ENCODE measurements at places on chromosomes 11 and 22.

DNA sequence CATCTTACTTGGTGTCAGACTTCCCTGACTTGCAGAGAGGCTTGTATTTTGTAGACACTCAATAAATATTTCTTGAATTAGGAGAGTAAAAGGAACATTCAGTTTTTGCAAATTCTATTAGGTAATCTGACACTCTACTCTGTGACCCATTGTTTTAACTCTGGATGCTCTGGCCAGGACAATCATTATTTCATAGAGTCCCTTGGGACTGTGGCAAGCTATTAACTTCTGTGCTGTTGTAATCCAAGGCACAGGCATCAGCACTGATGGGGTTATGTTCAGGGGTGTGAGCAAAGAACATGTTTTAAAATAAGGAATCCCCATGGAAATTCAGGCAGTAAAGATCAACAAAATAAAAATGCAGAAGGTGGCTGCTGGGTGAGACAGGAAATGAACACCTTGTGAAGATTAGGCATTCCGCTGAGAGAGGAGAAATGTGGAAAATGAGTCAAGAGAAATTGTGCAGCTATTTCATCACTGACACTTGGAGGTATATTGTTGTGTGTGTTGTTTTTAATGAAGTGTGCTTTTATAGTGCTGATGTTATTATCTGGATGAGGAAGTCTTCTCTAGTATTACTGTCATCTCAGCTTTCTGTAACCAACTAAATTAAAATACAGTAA lies 175.2 kb downstream of the WNT11 start:
- H3K4me3 ChIP-seq: no peak overlapping the region
- no peaks in the 10 kb centered on the region for H3K27me3 ChIP-seq
- H3K4me1 ChIP-seq: peaks cover 2% of the 10 kb centered on the region
- no peak overlapping the region for H3K27ac ChIP-seq

DNA sequence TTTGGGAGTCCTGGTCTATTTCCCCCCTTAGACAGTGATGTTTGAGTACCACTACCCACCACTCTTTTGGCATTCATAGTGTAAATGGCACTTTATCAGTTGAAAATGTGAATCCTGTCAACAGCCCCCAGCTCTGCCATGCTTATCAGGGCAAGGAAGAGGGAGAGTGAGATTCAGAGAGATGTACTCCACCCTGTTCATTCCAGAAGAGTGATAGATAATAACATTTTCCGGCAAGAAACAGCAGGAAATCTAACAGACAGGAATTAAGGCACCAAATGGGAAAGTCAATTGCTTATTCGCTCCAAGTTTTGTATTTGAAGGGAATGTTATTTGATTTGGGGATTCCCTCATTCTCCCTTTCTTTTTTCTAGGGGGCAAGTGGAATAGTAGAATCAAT lies 681.9 kb downstream of the NTM start:
- no peaks in the 10 kb centered on the region for H3K36me3 ChIP-seq
- no peaks in the 10 kb centered on the region for H3K4me1 ChIP-seq
- H3K27ac ChIP-seq: no peak overlapping the region

- H3K4me3 ChIP-seq: no peak overlapping the region
- no peaks in the 10 kb centered on the region for H3K4me1 ChIP-seq
- DNase-seq: no peak
- H3K27me3 ChIP-seq: peaks cover 11% of the 10 kb centered on the region
- H3K27ac ChIP-seq: no peak overlapping the region
Measured at GRCh38 chr11:4194889-4195288, 100.3 kb downstream of the RRM1 start.

DNA sequence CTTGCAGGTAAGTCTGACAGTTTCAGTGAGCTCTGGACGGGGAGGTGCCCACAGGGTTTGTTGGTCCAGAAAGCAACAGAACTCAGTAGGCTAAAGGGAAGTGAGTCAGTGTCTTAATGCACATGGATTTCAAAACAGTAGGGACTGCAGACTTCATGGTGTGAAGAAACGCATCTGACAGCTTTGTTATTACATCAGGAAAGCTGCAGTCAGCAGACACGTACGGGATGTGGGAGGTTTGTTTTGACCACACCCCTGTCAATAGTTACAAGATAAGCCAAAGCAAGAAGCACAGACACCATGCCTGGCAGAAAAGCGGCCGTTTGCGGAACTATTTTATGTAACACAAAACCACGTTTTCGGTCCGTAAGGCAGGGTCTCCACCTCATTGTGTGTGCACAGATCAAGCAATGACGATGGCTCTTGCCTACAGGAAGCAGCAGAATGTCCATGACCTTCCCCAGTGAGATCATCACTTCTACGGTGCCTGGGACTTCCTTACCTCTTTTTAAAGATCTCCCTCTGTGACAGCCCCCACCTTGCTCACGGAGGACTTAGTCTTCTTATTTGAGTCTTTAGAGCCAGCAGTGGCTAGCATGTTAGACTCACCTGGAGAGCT lies 58.2 kb upstream of the FTH1 start:
- peak; percentile 58 for DNase-seq
- H3K4me3 ChIP-seq: peak overlapping the region; percentile 59
- peaks cover 15% of the 10 kb centered on the region for H3K4me1 ChIP-seq
- peaks cover 3% of the 10 kb centered on the region for H3K36me3 ChIP-seq
- H3K27ac ChIP-seq: peak overlapping the region; percentile 83

GRCh38 chr11:57466680-57467079 lies 6.4 kb downstream of the RTN4RL2 start:
- H3K27me3 ChIP-seq: peaks cover under 1% of the 10 kb centered on the region
- H3K27ac ChIP-seq: no peak overlapping the region
- H3K4me3 ChIP-seq: no peak overlapping the region
- no peaks in the 10 kb centered on the region for H3K36me3 ChIP-seq
- H3K4me1 ChIP-seq: no peaks in the 10 kb centered on the region

- no peak overlapping the region for H3K4me3 ChIP-seq
- H3K36me3 ChIP-seq: no peaks in the 10 kb centered on the region
- peak; percentile 65 for DNase-seq
- peaks cover 1% of the 10 kb centered on the region for H3K27me3 ChIP-seq
- H3K27ac ChIP-seq: no peak overlapping the region
Measured at GRCh38 chr22:38412435-38413084, 42.4 kb downstream of the KCNJ4 start.

DNA sequence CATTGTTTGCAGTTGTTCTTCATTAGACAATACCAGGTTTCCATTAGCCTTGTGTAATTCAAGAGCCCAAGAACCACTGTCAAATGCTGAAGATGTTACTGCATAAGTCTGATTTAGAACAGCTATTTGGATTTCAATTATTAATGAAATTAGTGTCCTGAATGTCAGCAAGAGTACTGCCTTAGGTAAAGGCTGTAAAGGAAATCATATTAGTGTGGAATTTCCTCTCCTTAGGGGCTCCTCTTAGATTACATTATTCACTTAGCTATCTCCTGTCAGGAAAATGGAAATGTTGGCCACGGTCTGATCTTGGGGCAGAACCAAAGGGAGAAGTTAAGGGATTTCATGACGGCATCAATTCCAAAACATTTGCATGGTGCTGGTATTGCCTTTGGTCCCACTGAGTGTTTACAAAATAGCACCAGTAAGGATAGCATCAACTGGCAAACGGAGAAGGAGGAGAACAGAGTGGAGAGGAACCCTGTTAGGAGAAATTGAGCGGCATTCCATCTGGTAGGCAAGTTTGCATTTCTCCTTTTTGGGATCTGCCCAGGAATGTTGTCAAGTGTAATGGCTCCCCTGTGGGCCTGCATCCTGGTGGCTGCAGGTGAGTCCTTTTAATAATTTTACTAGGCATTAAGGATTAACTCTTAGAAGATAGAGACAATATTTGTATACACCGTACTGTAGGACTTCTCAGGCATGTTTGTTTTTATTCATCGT lies at the start of gene HTR3B:
Gene HTR3B (plus strand): TSS at position 418 of the 723 bp plus-strand sequence. CDS start 138 bp downstream, at position 556.
- H3K27me3 ChIP-seq: peaks cover 7% of the 10 kb centered on the region
- no peak within 1 kb of the TSS for H3K4me3 ChIP-seq
- no peaks in the 10 kb centered on the region for H3K36me3 ChIP-seq
- DNase-seq: no peak
- no peak within 1 kb of the TSS for H3K27ac ChIP-seq

DNA sequence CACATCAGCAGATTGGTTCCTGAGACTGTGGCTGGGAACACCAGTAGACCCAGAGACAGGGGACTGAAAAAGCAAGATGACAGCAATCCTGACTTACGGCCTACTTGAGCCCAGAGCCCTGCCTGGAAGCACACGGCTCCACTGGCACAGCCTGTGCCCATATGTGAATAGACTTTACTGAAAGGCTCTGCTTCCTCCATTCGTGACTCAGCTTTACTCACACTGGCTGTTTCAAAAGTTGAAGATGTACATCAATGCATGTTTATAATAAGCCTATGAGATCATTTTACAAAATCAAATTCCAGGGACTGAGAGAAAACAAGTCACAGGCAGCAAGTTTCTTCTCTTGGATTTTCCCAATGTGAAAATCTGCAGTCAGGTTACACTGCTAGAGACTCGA lies 134.6 kb upstream of the TEAD1 start:
- H3K4me3 ChIP-seq: no peak overlapping the region
- peaks cover 8% of the 10 kb centered on the region for H3K27me3 ChIP-seq
- DNase-seq: no peak
- no peak overlapping the region for H3K27ac ChIP-seq

- H3K27me3 ChIP-seq: peaks cover 15% of the 10 kb centered on the region
- no peak for DNase-seq
- no peak overlapping the region for H3K27ac ChIP-seq
- no peaks in the 10 kb centered on the region for H3K4me1 ChIP-seq
- H3K36me3 ChIP-seq: no peaks in the 10 kb centered on the region
Measured at GRCh38 chr22:32219026-32219425, 14.2 kb upstream of the RFPL2 start.

DNA sequence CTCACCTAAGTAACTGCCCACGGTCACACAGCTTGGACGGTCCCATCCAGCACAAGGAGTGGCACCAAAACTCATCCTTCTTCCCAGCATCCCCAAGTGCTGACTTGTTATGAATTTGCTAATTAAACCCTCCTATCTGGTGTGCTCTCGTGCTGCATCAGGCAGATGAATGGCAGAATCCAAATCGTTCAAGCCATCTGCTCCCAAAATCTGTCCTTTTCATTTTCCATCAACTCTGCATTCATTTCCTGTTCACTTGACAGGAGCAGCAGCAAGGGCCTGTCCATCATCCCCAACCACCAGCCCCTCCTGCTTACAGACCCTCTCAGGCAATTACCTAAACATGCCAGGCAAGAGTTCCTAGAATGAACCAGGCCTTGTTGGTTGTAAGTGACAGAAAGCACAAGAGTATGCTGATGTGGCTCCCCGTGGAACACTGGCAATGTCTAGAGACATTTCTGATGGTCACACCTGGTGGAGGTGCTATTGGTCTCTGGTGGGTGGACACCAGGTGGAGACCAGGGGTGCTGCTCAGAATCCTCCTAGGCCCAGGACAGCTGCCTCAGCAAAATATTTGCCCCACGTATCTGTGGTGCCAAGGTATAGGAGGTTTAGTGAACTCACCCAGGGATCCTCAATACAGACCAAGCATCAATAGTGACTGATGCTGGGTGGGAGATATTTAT lies 832.5 kb downstream of the TBC1D22A start:
- H3K4me1 ChIP-seq: no peaks in the 10 kb centered on the region
- H3K27ac ChIP-seq: no peak overlapping the region
- DNase-seq: no peak
- H3K27me3 ChIP-seq: peaks cover 6% of the 10 kb centered on the region

- no peak for DNase-seq
- no peaks in the 10 kb centered on the region for H3K27me3 ChIP-seq
- H3K4me1 ChIP-seq: peaks cover 69% of the 10 kb centered on the region
- H3K27ac ChIP-seq: peak overlapping the region; percentile 85
- peaks cover 45% of the 10 kb centered on the region for H3K36me3 ChIP-seq
Measured at GRCh38 chr11:65440831-65441499, 18.4 kb downstream of the NEAT1 start.

- H3K4me1 ChIP-seq: peaks cover 80% of the 10 kb centered on the region
- peaks cover 17% of the 10 kb centered on the region for H3K36me3 ChIP-seq
- DNase-seq: no peak
- H3K4me3 ChIP-seq: peak overlapping the region; percentile 86
- H3K27ac ChIP-seq: peak overlapping the region; percentile 96
Measured at GRCh38 chr11:102453302-102453695, 734 bp upstream of the TMEM123 start.

GRCh38 chr22:31148953-31149627 lies 8.8 kb upstream of the PLA2G3 start:
- DNase-seq: peak; percentile 36
- no peak overlapping the region for H3K4me3 ChIP-seq
- no peaks in the 10 kb centered on the region for H3K4me1 ChIP-seq
- H3K36me3 ChIP-seq: no peaks in the 10 kb centered on the region

GRCh38 chr11:33835143-33835878 lies 56.6 kb downstream of the LMO2 start:
- H3K36me3 ChIP-seq: no peaks in the 10 kb centered on the region
- H3K27ac ChIP-seq: no peak overlapping the region
- H3K27me3 ChIP-seq: peaks cover 36% of the 10 kb centered on the region
- H3K4me1 ChIP-seq: no peaks in the 10 kb centered on the region
- H3K4me3 ChIP-seq: no peak overlapping the region

- no peaks in the 10 kb centered on the region for H3K36me3 ChIP-seq
- no peaks in the 10 kb centered on the region for H3K4me1 ChIP-seq
- no peak overlapping the region for H3K27ac ChIP-seq
- H3K4me3 ChIP-seq: no peak overlapping the region
Measured at GRCh38 chr11:79150966-79151365, 289.9 kb downstream of the TENM4 start.

DNA sequence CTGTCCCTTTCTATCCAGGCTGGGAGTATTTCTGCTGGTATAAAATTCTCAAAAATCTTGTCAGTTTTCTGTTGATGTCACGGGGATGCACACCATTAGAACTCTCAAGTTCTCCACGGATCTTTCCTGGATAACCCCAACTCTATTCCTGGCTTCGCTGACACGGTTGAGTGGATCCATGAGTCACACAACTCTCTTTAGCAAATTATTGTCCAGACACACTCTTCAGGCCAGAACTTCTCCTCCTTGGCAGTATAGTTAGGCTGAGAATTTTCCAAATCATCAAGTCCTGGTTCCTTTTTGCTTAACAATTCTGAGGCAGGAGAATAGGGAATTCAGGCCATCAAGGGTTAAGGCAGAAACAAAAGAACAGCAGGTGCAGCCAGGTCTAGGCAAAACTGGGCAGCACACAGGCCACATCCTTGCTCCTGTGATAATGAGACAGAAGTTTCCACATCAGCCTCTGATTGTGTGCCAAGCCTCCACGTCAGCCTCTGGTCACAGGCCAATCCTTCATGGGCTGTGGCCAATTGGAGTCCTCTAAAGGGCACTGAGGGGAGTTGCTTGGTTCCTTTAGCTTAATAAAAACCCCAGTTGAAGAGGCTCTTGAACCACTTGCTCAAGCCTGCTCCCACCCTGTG lies 5.7 kb upstream of the ACAT1 start:
- no peak overlapping the region for H3K27ac ChIP-seq
- H3K4me3 ChIP-seq: no peak overlapping the region
- no peaks in the 10 kb centered on the region for H3K27me3 ChIP-seq
- no peaks in the 10 kb centered on the region for H3K36me3 ChIP-seq

DNA sequence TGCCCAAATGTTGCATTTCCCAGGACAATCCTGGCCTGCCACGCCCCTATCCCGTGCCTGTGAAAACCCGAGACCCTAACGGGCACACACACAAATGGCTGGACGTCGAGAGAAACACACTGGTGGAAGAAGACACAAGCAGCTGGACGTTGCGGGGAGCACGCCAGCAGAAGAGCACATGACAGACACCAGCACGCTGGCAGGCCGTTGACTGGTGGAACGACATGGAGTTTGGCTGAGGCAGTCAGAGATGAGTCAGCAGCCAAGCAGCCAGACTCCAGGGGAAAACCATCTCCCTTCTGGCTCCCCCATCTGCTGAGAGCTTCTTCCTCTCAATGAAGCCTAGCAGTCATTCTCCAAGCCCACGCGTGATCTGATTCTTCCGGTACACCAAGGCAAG lies 606.7 kb upstream of the LRRC4C start:
- no peak for DNase-seq
- no peaks in the 10 kb centered on the region for H3K27me3 ChIP-seq

- H3K36me3 ChIP-seq: no peaks in the 10 kb centered on the region
- no peak for DNase-seq
- peaks cover 6% of the 10 kb centered on the region for H3K27me3 ChIP-seq
- H3K4me1 ChIP-seq: peaks cover 28% of the 10 kb centered on the region
- H3K4me3 ChIP-seq: no peak overlapping the region
Measured at GRCh38 chr22:39989633-39990032, 5.1 kb upstream of the FAM83F start.
